ENCODE measurements at places on chromosomes 11 and 22.

DNA sequence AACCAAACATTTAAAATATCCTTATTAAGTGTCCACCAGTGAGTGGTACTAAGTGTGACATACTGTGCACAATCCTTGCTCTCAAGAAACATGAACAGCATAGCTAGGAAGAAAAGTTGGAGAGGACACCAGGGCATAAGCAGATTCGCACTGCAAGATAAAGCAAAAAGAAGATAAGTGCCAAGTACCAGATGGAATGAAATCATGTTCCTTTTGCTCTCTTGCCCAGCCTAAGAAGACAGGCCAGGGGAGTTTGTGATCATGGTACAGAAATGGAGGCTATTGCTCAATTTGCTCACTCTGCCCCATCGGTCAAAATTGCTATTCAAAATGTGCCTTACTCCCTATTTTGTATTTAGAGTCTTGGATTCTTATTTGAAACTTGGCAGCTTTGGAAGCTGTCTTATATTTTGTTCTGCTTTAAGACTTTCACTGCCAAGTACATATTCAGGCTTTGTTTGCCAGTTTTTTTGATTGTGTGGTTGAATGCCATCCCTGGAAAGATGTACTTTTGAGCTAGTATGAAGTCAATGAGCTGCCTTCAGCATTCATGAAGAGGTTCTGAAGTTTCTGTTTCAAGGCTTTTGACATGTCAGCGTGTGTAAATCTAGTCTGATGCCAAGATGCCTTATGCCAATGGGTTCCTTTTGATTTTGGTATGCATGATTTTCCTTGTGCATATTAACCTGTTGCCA lies 90.3 kb downstream of the PAX6 start:
- DNase-seq = no peak

GRCh38 chr11:67486481-67487195 lies 3.8 kb downstream of the AIP start:
- no peak for DNase-seq

GRCh38 chr11:8310743-8311298 lies 47.1 kb upstream of the LMO1 start:
- no peak for DNase-seq

- DNase-seq = no peak
Measured at GRCh38 chr11:359181-359714, 10.1 kb upstream of the B4GALNT4 start.

DNA sequence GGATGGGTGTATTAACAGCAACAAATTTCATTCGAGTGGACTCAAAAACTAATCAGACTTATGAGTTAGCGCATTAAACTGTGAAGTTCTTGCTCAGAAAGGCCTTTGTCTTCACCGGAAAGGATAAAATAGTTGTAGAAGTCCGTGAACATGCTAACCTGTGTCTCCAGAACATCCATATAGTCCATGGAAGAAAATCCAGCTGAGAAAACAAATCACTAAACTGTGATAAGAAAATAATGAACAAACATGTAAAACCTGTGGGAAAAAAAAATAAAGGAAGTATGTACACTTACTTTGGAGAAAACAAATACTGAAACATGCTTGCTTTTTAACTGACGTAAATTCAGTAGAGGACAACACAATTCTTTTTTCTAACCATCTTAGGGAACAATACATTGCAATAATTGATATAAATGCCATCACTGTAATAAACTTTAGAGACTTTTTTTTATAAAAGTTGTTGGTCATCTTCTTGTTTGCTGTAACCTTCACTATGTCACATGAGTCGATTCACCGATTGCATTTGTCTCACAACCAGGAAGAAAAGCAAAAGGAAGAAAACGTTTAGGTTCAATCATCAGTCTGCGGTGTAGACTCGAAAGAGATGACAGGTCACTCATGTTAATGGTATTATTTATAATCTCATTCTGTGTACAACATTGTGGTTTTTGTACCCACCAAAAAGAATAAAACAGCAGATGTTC lies 41.9 kb downstream of the MSANTD4 start:
- no peak for DNase-seq

All from H4 (cell line).